Anterior cingulate cortex (tissue), 58 donors: ENCODE measurements at places on chromosomes 11 and 22.

DNA sequence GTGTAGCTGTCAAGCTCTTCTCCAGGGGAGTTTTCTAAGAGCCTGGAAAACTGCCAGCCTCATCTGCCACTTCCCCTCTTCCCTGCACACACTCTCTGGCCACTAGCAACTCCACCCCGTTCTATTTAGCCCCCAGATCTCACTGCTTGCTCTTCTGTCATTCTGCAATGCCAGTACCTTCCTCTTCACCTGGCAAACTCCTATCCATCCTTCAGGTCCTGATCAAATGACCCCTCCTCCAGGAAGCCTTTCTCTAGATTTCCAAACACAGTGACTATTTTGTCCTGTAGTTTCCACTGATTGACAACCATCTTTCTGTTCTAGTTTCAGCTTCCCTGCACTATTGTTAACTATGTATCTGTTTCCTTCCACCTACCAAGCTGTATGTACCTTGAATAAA is 437.7 kb downstream of the SOX6 start:
- DNase-seq: no peak

GRCh38 chr11:1358286-1358685 is 31.4 kb upstream of the BRSK2 start:
- no peak for DNase-seq

GRCh38 chr11:67494371-67495233 is 10.6 kb downstream of the PITPNM1 start:
- DNase-seq: no peak

DNA sequence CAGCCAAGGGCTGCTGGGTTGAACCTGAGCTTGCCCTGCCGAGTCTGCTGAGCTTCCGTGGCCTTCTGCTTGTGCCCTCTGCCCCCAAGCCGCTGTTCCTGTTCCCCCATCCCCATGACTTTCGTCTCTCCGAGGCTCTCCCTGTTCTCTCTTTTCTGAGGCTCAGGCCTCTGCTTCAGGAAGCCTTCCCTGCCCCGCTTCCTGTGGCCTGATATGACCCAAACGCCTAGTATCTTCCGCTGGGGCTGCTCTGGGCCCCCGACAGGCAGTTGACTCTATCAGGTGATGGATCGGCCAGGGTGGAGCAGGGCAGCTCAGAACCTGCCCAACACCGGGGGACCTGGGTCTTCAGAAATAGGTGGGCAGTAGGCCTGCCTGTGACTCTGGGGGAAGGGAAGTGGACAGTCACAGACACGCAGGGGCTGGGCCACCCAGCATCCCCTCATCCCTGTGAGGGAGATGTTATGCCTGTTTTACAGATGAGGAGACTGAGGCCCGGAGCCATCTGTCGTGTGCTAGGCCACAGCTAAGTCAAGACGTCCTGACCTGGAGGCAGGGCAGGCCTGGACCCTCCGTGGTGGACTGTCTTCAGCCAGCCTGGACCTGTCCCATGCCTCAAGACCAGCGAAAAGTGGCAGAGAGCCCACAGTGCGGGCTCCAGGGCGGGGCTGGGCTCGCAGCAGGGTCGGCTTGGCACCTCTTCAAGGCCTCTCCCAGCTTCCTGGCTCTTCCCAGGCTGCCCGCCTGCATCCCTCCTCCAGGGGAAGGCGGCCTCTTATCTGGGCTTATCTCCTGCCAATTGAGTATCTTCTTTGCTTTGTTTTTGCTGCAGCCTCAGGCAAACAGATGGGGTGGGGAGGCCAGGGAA is 16.2 kb downstream of the BAD start:
- DNase-seq: no peak

GRCh38 chr11:128022761-128023160 is 564.6 kb downstream of the ETS1 start:
- no peak for DNase-seq
